ENCODE measurements at places on chromosomes 1 and 21.

GRCh38 chr1:227785805-227786671, 29.4 kb upstream of the PRSS38 start:
- DNase-seq: no peak

DNA sequence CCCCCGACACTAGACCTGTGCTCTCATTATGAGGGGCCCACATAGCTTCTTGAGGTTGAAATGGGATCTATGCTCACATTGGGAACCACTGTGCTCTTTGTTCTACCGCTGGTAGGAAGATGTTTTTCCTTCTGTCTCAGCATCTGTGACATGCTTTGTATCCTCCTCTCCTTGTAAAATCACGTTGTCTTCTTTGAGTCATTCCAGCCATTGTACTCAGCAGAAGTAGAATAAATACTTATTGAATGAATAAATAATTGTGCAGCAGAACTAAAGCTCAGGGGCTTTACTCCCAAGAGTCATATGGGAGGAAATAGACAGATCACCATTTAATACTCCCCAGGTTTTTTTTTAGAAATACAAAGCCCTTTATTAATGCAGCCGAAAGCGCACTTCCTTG, 66.3 kb upstream of the EDEM3 start:
- DNase-seq: no peak

GRCh38 chr1:66374561-66375111, 159.3 kb upstream of the SGIP1 start:
- DNase-seq: no peak

GRCh38 chr1:221800831-221801230, 58.9 kb upstream of the DUSP10 start:
- DNase-seq: no peak

- no peak for DNase-seq
Measured at GRCh38 chr1:154115180-154115579, 39.7 kb downstream of the NUP210L start.

DNA sequence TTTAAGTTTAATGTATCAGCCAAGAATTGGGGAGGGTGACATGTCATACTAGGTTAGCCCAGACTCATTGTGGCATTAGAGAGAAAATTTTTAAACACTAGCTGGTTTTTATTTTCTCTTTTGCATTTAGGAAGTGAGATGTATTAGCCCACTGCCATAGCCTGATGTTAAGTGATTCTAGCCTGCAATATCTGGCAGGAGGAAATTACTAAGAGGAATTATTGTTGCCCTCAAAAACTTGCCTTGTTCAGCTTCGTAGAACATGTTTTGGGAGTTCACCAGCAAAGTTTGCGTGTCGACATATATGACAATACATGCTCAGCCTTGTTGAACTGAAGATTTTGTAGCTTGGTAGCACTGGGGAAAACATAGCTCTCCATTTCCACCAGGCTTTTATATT, 12.5 kb downstream of the ADAM30 start:
- DNase-seq: no peak

DNA sequence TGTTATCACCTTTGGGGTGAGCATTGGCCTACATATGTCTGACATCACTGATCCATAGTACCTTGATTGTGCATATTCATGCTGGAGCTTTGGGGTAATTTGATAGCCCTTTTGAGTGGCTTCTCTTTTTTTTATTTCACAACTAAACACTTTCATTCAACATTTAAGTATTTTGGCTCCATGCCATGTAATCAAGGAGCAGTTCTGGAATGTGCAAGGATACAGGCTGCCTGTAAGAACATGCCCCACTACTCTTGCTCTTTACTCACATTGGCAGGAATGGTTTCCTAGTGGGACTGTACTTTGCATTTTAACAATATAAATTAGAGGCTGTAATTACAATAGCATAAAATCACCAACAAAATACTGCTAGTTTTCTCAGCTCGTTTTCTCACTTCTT, 300.7 kb upstream of the SPAG17 start:
- DNase-seq: no peak

GRCh38 chr1:110544753-110545152, 25.8 kb upstream of the KCNA10 start:
- no peak for DNase-seq

GRCh38 chr21:35954066-35954465, 106.3 kb downstream of the SETD4 start:
- no peak for DNase-seq

- DNase-seq: no peak
Measured at GRCh38 chr1:207863893-207864535, 46.9 kb downstream of the CD34 start.

DNA sequence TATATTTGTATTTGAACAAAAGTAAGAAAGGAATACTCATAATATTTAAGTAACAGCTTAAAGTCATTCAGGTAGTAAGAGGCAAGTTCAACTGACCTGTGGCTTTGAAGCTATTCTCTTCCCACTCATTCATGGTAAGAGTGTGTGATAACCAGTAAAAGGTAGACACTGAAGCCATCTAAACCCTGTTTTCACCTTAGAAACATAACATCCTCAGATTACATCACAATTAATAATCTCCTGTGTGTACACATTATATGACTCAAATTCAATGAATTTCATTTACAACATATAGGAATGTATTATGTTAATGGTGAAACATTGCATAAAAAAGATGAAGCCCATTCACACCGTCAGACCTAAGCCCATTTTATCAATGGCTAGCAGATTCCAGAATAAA, 364.8 kb upstream of the SNX7 start:
- DNase-seq: no peak

GRCh38 chr1:246978785-246979184, 29.1 kb downstream of the ZNF695 start:
- DNase-seq: no peak

DNA sequence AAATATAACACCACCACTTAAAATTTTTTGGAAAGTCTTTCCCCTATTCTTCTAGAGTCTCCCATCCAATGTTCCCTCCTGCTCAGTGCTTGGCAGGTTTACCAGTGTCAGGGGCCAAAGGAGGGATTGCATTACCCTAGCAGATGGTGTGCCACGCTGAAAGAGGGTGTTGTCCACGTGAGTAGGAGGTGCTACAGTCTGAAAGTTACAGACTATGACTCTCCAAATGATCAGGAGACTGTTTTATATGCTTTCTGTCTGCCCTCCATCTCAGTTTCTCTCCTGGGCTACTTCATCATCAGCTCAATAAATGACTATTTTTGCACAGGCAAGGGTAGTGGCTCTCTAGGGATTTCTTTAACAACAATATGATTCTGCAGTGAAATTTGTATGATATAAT, 31.3 kb upstream of the ANGPTL7 start:
- DNase-seq: no peak

GRCh38 chr21:42219606-42220137, 732 bp downstream of the ABCG1 start:
- no peak for DNase-seq

- DNase-seq: no peak
Measured at GRCh38 chr1:198880397-198880796, 241.6 kb downstream of the PTPRC start.

DNA sequence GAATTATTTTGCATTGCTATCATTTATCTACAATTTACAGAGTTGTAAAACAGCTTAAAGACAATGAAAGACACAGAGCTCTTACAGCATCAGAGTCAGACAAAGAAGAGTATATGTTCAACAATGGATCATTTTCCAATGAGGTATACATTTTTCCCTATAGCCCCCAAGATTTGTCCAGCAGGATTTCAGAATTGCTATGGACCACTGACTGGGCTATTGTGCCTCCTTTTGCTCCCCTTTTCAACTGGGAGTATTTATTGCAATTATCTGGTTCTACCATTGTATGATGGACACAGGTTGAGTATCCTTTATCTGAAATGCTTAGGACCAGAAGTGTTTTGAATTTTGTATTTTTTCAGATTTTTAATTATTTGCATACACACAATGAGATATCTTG, 62.5 kb upstream of the DNAH14 start:
- no peak for DNase-seq

GRCh38 chr1:62084310-62084890, 110.2 kb upstream of the L1TD1 start:
- no peak for DNase-seq

DNA sequence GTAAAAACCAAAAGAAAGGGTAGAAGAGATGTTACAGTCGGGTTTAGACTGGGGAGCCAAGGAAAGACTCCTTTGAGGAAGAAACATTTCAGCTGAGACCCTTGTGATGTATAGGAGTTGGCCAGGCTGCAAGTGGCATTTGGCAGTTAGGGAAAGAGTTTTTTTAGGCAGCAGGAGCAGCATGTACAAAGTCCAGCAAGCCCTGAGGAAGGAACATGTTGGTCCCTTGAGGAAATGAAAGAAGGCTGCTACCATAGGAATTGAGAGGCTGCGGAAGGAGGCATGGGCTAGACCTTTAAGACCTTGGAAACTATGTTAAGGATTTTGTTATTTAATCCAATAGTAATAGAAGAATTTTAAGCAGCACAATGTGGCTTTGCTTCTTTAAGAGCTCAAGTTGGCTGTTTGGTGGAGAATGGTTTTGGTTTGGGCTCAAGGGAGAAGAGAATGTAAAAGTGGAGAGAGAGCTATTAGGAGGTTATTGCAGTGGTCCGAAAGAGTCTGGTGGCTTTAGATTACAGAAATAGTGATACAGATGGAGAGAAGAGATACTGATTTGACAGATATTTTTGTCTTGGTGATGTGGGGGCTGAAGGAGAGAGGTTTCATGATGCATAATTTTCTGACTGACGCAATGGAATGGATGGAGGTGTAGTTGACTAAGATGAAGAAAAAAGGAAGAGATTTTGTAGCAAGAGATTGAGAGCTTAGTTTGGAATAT, 26.6 kb downstream of the SMAP2 start:
- no peak for DNase-seq

DNA sequence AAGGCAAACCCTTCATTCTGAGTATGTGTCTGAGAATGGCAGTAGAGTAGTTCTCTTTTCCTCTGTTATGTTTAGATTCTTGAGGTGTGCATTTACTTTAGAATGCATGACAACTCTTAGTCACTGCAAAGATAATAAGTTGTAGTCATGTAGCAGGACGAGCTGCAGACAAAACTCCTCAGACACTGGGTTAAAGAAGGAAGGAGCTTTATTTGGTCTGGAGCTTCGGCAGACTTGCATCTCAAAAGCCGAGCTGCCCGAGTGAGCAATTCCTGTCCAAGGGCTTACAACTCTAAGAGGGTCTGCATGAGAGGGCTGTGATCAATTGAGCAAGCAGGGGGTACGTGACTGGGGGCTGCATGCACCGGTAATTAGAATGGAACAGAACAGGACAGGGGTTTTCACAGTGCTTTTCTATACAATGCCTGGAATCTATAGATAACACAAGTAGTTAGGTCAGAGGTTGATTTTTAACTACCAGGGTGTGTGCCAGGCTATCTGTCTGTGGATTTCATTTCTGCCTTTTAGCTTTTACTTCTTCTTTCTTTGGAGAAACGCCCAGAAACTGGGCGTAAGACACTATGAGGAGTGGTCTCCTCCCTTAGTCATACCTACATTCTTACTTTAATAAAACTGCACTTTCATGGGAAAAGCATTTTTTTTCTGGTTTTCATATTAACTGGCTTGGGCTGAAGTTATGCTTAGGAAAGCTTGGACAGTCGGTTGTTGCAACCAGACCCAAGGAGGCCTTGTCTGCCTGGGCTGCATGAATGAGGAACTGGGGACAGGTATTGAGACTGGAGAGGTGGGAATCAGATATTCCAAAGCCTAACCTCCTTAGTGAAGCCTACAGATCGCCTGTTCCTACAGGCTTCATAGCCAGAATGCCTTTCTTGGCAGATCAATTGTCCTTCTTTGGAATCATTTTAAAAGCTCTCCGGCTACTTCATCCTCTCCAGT, 115.1 kb downstream of the RHOU start:
- no peak for DNase-seq

All from activated CD4-positive, CD25-positive, alpha-beta regulatory T cell treated with anti-CD3 and anti-CD28 coated beads, Interleukin-2, amount 50 U/mL, for 16 hours (primary cell).